CD8-positive, alpha-beta T cell (primary cell): ENCODE measurements at places on chromosomes 16 and 17.

GRCh38 chr17:20997711-20998570 is 44.9 kb downstream of the USP22 start:
- DNase-seq = no peak

DNA sequence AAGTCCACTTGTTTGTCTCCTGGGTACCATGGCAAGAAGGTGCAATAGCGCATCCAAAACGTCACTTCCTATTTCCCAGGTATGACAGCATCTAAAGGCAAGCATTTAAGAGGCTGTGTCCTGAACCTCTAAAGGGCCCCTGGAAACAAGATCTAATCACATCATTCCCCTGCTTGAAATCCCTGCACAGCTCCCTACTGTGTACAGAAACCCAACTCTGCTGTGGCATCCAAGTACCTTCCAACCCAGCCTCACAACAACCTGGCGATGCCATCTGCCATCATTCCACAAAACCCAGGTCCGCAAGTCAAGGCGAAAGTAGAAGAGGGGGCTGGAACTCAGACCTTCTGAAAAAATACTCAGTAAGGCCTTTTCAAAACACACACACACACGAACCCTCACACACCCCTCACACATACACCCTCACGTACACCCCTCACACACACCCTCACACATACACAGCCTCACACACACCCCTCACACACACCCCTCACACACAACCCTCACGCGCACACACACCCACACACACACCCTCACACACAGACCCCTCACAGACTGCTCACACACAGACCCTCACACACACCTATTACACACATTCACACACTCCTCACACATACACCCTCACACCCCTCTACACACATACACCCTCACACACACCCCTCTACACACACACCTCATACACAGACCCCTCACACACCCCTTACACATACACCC is 24.5 kb downstream of the C17orf67 start:
- no peak for DNase-seq

GRCh38 chr17:74808714-74809430 is 32.7 kb upstream of the NAT9 start:
- DNase-seq = no peak

DNA sequence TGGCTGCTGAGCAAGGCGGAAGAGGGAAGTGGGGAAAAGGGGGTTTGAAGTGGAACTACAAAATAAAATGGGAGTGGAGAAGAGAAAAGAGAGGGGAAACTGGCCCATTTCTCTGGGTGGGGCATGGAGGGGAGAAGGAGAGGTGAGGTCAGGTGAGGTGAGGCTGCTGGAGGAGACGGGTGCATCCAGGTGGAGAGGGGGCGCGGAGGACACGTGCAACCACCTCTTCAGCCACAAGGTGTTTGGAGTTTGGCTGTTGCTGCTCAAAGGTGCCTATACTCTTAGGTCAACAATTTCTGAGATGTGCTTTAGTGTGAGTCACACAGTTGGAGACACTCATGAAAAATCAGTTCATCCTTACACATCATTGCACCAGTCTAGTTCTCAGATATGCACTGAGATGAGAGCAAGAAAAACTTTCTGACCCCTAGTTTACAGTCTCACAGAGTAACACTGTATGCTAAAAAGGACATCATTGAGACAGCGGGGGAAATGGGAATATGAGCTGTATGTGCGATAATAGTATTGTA is 4.8 kb downstream of the SLC6A4 start:
- DNase-seq = no peak

DNA sequence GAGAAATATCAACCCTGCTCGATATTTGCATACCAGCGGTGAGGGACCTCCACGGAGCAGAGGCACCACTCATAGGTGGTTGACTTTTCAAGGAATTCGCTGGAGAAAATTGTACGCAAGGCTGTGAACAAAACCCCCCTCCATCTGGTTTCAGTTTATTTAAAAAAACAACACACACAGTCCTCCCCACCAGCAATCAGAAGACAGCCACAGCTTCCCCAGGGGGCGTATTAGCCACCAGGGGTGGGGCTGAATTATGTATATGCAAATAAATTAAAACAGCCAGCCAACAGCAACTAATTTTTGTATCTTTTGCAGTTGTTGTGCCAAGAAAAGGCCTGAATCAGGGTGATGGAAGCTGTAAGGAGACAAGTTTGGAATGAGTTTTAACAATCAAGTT is 5.9 kb upstream of the HSD11B2 start:
- DNase-seq = no peak

GRCh38 chr16:69563605-69564580 is 1.9 kb upstream of the NFAT5 start:
- peak; percentile 63 for DNase-seq

DNA sequence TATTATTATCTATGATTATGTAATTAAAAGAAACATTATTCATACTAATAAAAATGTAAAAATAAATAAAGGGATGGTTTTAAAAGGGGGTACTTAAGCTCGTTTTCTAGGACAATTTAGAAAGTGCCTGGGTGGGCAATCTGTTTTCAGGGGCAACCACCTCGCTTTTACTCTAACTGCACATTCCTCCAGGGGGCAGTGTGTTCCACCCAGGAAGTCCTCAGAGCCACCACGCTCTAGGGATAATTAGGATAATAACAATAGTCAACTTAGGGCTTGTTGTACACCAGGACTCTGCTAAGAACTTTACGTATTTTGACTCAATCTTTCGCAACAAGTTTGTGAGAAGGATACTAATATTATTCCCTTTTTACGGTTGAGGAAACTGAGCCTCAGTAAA is 396.7 kb upstream of the MAF start:
- no peak for DNase-seq

- DNase-seq = no peak
Measured at GRCh38 chr17:61029181-61029580, 351.5 kb downstream of the BCAS3 start.

DNA sequence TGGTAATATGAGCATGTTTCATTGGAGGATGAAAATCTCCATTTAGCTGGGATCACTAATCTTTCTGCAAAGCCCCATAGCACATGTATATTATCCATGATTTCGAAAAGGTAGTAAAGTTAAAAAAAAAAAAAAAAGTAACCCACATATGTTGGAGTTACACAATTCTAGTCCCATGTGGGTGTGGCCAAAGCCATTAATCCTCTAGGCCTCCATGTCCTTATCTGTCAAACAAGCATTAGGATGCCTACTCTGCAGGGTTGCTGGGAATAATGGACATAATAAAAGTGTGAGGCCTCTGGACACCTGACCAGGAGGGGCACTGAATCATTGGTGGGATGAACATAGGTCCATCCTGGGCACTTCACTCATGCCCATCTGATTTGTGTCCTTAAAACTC is 29.2 kb upstream of the VAT1L start:
- DNase-seq = no peak

- DNase-seq = no peak
Measured at GRCh38 chr16:27838536-27839175, 224.9 kb downstream of the GSG1L start.

DNA sequence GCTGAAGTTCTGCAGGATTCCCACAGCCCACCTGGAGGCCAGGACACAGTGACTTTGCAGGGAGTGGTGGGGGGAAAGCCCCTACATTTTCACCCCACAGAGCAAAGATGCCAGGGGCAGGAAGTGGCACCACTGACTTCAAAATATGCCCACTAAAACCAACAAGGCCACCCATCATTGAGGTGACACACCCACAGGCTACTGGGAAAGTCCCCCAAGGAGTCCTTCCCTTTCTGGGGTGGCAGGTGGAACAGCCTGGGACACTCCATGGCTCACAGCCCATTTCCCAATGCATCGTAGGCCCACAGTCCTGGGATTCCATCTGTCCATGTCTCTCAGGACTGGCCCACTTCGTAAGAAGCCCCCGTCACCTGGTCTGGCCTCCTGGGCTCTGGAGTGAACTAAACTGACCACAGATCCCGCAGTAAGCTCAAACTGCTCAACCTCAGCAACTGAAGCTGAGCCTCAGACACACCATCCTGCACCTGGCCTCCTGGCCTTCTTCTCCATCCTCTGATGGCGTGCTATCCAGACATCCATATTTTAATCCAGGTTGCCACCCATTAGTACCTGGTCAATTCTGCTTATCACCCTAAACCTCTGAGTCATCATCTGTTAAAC is 7.5 kb upstream of the CCL1 start:
- no peak for DNase-seq

DNA sequence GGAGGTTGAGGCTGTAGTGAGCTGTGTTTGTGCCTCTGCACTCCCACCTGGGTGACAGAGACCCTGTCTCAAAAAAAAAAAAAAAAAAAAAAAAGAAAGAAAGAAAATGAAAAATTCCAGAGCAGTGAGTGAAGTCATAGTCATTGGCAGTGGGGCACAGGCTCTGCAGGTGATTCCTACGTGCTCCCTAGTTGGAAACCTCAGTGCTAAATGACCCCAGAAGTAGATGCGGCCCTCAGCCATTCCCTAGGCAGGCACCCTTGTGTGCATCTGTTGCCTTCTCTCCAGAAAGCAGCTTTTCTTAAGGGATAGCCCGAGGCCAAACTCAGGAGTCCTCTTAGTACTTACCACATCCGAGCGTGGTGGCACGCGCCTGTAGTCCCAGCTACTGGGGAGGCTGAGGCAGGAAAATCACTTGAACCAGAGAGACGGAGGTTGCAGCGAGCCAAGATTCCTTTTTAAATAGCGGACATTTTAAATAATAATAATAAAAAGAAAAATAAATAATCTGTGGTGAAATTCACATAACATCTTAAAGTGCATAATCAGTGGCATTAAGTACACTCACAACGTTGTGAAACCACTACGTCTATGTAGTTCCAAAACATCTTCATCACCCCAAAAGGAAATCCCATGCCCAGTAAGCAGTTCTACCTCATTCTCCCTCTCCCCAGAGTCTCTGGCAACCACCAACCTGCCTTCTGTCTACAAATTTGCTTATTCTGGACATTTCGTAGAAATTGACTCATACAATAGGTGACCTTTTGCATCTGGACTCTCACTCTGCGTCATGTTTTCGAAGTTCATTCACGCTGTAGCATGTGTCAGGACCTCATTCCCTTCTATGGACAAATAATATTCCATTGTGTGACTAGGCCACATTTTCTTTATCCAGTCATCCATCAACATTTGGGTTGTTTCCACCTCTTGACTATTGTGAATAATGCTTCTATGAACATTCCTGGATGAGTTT is 12.5 kb upstream of the SPHK1 start:
- DNase-seq = no peak

- DNase-seq = no peak
Measured at GRCh38 chr16:23055481-23055880, 93.8 kb downstream of the USP31 start.

DNA sequence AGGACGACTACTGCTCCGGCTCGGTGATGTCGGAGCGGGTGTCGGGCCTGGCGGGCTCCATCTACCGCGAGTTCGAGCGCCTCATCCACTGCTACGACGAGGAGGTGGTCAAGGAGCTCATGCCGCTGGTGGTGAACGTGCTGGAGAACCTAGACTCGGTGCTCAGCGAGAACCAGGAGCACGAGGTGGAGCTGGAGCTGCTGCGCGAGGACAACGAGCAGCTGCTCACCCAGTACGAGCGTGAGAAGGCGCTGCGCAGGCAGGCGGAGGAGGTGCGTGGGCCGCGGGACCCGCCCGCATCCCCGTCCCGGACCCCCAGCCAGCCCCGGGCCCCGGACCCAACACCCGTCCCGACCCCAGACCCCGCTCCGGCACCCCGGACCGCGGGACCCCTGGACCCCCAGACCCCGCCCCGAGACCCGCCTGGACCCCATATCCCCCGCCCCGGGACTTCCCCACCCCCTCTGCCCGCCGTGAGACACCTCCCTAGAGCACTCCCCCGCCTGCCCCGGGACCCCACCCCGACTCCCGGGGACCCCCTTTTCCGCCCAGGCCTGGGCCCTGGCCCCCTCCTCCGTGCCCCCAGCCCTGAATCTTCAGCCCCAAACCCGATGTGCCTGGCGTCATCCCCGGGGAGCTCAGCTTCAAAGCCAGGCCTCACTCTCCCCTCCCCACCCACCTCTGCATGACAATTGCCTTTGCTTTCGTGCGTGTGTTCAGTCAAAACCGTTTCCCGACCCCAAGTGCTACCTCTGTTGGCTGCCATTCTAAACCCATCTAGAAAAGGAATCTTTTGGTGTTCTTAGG is 594 bp downstream of the MAPK8IP3 start:
- peak; percentile 75 for DNase-seq

DNA sequence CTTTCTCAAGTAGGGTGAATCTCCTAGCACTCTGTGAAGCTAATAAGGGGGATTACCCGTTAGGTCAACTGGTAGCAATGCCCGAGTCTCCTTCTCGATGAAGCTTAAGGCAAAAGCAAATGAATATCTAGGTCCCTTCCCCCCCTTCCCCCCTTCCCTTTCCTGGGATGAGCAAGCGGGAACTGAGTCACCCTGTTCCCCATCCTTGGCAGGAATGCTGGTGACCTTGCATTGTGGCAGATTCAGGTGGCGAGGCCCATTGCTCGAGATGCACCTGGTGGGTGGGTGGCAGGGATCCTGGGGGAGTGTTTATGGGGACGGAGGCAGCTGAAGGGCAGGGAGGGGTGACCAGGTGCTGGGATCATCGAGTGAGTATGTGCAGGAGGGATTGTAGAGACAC is 7.1 kb downstream of the NXPH3 start:
- no peak for DNase-seq

- no peak for DNase-seq
Measured at GRCh38 chr17:47720196-47720595, 12.8 kb upstream of the TBX21 start.

DNA sequence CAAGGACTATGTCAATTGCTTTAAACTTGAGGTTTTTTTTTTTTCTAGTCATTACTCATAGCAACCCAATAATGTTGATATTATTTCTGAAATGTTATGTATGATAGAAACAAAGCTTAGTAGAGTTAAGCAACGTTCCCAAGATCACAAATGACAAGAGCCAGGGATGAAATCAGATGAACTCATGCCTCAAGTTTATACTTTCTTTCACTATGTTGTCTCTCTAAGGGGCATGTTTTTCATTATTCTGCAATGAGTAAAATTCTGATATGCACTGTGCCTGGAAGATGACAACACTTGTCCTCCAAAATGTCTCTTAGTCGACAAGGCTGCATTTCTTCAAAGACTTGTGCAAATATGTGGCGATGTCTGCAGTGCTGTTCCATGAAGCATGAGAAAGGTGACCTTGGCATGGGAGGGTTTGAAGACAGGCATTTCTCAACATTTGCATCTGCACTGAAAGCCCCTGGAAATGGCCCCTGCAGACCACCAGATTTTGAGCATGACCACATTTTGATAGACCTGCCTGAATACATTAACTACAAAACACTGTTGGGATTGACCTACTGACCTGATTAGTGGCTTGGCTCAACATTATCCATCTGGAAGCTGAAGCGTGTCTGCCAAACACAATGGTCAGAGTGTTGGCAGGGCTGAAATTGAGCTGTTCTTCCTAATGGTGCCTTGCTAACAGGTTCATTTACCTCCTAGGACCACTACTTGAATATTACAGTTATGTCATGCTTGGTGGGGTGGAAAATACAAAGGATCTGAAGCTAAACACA is 1027.5 kb downstream of the CDH11 start:
- DNase-seq = no peak
